ENCODE measurements at places on chromosomes 5 and 9. TPM values are rescaled to one million over a fixed set of nuclear protein-coding genes. Genes with fewer than 3 reads are reported as not detected.

DNA sequence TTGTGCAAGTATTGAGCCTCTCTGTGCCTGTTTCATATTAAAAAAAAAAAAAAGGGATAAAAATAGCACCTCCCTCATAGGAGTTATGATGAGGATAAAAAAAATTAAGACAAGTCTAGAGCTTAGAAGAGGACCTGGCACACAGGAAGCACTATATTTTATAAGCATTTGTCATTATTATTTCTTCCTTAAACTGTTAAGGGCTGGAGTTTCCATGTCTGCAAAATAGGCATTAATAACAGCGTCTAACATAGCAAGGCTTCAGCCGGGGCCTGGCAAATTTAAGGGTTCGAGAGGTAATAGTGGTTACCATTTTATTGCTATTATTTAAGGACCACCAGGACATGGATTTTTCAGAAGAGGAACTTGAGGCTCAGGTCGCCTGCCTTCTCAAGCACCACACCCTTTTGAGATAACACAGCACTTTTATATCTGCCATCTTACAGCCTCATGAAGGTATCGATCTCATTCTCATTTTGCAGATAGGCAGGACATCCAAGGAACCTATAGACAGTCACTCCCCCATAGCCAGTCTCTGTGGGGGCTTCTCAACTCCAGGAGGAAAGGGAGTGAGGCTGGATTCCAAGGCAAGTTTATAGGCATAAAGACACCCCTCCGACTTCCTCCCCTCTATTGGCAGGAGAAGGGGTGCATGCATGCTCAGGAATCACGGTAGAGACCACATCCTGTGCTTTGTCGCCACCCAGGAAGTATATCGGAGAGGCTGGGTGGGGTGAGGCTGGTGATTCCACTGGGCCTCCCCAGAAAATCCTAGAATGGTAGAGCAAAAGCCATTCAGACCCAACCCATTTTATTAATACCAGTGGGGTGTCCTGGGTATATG is 2.4 kb downstream of the ANXA6 start:
- no peak for DNase-seq

- no peak for DNase-seq
These were observed 265.4 kb upstream of the VLDLR start for GRCh38 chr9:2356041-2356790.

DNA sequence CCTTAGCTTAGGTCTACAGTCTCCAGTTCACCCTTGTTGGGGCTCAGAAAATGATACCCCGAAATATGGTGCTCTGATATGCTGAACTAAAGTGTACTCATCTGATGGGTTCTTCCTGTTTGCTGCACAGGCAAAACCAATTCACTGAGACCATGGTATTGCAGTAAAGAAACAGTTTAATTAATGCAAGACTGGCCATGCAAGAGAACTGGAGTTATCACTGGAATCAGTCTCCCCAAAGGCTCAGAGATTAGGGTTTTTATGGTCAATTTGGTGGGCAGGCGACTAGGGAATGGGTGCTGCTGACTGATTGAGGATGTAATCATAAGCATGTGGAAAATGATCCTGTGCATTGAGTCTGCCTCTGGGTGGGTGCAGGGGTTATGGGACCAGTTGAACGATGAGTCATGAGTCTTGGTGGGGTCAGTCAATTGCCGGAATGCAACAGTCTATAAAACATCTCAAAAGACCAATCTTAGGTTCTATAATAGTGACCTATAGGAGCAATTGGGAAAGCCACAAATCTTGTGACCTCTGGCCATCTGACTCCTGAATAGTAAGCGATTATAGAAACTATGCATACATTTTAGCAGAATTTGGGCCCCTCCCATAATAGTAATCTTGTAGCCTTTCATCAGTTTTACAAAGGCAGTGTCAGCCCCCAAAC is 113.0 kb upstream of the ANKRD55 start:
- no peak for DNase-seq

DNA sequence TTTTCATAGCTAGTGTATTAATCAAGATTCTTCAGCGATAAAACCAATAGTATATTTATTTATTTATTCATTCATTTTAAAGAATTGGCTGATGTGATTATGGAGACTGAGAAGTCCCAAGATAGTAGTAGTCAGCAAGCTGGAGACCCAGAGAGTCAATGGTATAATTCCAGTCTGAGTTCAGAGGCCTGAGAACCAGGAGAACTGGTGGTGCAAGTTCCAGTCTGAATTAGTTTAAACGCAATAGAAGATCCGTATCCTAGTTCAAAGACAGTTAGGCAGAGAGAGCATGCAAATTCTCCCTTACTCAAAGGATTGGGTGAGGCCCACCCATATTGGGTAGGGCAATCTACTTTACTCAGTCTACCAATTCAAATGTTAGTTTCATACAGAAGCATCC is 364.2 kb upstream of the RPS23 start:
- DNase-seq: no peak

DNA sequence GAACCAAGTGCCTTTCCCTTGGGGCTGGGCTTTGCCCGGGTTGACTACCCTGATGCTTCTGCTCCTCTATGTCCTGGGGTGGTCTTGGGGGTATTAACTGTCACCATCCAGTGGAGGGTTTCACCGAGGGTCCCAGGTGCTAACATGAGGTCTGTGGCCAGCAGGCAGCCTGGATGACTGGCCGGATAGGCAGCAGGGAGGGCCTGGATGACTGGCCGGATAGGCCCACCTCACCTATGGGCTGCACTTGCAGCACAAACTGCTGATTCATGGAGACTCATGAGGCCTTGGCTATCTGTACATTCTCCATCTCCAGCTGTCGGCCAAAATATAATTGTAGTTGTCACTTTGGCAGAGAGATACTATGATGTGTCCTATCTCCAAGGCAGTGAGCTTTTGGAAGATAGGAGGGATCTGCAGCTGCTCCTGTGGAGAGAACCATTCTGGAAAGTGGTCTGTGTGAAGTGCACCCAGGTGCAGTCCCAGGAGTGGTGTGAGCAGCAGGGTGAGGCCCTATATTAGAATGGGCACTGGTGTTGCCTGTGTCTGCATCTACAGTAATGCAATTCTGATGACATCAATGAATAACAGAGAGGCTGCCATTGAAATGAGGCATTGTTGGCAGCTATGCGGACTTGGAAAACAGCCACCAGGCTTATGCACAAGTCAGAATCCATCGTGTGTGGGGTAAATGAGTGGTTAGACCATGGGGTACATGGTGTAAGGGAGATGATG is 26.3 kb upstream of the CDKN2AIPNL start:
- no peak for DNase-seq

The C7 gene
- 237 TPM for total RNA-seq

The RBM27 gene
- total RNA-seq: 17.0 TPM

GRCh38 chr5:136620016-136620419 is 254.7 kb upstream of the TRPC7 start:
- DNase-seq: no peak

DNA sequence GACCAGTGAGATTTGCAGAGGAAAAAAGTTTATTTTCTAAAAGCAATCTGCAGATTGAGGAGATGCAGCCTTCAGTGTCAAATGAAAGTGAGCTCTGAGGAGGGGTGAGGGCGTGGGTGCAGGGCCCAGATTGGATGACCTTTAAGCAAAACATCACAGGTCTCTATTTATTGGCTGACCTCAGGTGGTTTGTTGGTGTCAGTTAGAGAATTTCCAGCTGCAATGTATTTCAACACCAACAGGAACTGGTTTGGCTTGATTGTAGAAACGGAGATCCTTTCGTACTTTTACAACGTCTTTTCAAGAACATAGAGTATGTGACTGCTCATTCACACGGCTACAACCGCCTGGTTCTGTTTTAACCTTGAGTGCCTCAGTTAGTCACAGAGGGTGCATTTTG is 1069.1 kb downstream of the EFNA5 start:
- no peak for DNase-seq

DNA sequence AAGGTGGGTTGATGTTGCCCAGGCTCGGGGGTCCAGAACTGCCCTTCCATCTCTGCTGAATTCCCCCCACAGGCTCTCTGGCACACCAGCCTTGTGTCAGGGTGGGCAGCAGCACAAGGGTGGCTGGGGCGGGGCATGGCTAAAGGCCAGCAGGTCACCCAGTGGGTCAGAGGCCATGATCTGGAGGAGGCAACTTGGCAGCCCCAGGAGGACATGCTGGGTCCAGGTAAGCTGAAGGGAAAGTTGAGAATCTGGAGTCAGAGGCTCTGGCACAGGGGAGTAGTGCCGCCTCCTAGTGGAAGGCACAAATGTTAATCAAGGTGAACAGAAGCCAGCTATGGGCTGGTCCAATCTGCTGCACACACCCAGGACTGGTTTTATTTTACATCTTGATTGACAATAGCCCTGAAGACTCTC is 6.2 kb downstream of the TMEM8B start:
- no peak for DNase-seq

DNA sequence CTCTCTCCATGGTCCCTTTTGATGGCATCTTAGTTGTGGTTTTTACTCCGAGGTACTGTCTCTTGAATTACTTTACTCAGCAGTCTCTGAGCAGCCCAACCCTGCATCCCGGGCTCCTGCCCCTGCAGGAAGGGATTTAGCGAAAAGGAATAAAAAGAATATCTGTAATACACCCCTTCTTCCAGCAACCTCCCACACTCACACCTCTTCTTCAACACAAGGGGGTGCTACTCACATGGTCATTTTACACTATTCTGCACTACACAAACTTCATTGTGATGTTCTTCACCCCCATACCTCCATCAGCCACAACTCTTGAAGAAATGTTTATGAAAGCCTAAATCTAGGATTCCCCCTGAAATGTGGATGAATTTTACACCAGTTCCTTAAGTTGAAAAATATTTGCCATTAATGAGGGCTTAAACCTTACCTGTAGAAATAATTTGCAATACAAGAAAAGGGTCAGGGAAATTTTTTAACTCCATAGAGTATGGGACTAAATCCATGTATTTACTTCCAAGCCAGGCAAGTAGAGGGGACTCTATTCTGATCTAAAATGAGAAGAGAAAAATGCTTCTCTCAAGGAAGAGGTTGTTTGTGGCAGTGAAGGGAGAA is 26.0 kb downstream of the TPD52L3 start:
- no peak for DNase-seq

The PPP2R2B gene
- 0.95 TPM for total RNA-seq

- DNase-seq: no peak
These were observed 29.8 kb downstream of the NR2F1 start for GRCh38 chr5:93612855-93613243.

The PCDHB13 gene
- total RNA-seq: 2.9 TPM

GRCh38 chr9:114216081-114216480 is 60.7 kb downstream of the COL27A1 start:
- no peak for DNase-seq

- no peak for DNase-seq
These were observed 20.5 kb upstream of the NDFIP1 start for GRCh38 chr5:142087920-142088679.

The TLE1 gene
- total RNA-seq: 17.9 TPM

DNA sequence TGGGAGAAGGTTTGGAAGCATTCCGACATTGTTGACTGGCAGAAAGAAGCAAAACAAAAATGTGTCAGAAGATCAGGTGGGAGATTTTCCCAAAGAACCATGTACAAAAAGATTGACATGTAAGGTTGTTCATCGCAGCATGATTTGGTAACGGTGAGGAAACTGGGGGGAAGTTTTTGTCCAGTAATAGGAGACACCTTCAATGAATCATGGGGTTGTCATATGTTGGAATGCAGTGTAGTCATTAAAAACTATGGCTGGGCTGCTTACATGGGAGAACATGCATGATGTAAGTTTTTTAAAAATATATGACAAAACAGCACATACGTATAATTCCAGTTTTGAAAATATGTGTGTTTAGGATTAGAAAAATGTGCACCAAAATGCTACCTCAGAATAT is 50.5 kb downstream of the HSD17B3 start:
- DNase-seq: no peak

- peak; percentile 52 for DNase-seq
These were observed 1.3 kb downstream of the PCSK5 start for GRCh38 chr9:75891771-75892215.

The ZNF474 gene
- total RNA-seq: 2.2 TPM

DNA sequence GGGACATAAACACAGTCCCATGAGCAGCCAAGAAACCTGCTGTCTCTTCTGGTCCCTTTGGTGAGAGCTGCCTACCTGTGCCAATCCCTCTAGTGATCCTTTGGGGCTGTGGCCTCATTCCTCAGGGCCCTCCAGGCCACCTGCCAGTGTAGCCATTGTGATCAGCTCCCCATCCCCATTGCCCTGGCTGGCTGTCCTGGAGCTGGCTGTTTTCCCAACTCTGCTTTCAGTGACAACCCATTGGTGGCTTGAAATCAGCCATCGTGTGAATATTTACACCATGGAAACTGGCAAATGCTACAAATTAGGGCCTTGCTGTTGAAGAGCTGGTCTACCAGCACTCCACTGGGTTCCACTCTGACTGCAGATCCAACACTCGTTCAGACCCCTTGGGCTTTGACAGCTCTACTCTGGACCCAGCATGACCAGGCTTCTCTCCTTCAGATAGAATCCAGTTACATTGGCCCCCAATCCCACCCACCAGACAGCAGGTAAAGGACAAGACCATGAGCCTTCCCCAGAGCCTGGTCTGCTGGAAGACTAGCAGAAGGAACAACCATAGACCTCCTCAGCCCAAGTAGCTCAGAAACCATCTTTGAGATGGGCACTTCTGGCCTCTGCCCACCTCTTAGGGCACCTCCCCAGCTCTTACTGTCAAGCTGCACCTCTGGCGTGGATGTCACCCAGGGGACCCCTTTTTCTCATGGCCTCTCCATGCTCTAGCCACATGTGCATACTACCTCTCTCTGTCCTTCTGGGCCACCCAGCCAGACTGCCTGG is 69.2 kb upstream of the NEK6 start:
- DNase-seq: no peak

- DNase-seq: no peak
These were observed 9.8 kb downstream of the PDLIM4 start for GRCh38 chr5:132267166-132267739.

DNA sequence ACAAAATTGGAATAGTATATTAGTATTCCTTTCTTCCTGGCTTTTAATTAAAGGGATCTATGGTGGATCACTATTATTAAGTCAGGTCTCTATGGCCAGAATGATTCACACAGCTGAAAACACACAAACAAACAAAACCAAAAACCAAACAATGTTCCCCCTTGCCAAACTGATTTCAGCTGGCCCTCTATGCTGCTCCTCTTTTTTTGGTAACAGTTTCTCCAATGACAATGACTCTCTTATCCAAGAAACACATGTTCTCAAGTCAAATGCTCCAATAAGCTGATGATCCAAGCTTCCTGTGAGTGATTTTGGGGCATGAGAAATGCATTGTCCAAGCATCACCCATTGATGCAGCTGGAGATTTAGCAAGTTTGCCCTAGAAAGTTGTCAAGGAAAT is 193.4 kb upstream of the TUT7 start:
- DNase-seq: no peak

The CBY3 gene
- not detected for total RNA-seq

The C5orf58 gene
- not detected for total RNA-seq

DNA sequence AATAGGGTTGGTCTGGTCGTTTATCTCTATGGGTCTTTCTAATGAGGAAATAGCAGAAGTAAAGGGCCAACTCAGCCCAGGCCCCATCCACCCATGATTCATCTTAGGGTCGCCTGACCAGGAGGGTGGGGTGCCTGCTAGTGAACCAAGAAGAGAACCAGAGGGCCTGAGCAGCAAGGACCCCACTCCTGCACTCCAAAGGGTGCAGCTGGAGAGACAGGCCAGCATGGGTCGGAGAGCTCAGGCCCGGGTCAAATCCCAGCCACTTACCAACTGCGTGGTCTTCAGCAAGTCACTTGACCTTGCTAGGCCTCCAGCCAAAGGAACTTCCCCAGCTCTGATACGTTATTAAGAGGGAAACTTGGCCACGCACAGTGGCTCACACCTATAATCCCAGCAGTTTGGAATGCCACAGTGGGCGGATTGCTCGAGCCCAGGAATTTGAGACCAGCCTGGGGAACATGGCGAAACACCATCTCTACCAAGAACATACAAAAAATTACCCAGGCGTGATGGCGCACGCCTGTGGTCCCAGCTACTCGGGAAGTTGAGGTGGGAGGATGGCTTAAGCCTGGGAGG is 4.3 kb downstream of the BBLN start:
- DNase-seq: no peak

The GZMA gene
- 9.6 TPM for total RNA-seq
